ENCODE measurements at places on chromosomes 1 and 21.

DNA sequence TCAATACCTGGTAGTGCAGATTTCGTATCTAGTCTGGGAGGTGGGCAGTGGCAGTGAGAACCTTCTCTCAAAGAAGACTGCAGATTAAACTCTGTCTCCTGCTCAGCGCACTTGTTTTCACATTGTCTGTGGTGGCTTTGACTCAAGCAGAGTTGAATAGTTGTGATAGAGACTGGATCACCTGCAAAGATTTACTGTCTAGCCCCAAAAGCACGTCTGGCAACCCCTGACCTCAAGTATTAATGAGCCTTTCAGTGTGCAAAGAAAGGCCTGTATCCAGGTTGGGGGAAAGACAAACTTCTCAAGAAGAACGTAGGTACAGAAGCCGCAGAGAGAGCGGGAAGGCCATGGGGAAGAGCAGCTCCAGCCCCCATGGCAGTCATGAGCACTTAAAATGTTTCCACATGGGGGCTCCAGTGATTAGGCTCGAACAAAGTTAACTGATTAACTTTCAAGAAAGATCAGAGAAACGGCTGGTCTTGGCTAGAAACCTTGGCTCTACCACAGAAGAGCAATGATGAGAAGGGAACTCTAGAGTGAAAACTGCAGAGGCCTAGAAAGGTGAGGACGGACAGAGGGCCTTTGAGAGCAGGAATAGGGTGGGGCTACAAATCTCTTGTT, 15.2 kb downstream of the HENMT1 start:
- no peak for DNase-seq

GRCh38 chr1:7447093-7447492, 324.0 kb upstream of the VAMP3 start:
- DNase-seq: no peak

- no peak for DNase-seq
Measured at GRCh38 chr1:29408831-29409605, 172.7 kb downstream of the PTPRU start.

DNA sequence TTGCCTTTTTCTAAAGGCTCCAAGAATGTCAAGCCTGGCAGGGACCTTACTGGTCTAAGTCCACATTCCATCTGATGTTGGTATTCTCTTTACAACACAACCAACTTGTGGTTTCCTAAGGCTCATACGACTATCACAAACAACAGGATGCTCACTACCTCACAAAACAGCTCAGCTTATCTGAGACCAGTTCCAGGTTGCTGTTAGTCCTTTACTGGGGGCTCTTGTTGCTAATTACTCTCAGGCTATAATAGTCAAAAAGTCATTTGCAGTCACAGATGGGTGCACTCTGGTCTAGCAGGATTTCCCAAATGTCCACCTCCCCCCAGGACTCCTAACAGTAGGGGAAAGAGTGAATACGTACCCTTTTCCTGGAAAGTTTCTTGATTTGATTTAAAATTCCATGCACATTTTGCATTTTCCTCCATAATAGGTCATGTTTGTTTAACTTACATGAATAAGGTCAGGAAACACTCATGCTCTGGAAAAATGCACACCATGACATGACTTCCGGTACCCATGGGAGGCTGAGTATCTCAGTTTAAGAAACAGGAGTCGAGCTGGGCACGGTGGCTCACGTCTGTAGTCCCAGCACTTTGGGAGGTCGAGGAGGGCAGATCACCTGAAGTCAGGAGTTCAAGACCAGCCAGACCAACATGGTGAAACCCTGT, 16.0 kb downstream of the LCK start:
- DNase-seq: no peak

DNA sequence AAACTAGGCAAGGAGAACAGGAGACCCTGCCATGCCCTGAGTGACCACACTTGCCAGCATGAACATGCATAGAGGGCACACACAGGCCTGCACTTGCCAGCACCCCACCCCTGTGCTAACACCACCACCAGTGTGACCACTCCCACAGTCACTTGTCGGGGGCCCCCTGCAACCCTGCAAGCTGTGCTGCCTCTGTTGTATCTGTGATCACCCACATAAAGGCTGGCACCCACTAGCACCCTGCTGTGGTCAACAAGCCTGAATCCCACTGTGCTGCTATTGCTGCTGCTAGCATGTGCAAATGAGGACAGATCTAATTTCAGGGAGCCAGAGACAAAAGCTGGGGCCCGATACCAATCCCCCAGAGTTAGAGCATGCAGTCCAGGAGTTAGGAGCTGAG, 217.7 kb downstream of the GIPC2 start:
- no peak for DNase-seq

DNA sequence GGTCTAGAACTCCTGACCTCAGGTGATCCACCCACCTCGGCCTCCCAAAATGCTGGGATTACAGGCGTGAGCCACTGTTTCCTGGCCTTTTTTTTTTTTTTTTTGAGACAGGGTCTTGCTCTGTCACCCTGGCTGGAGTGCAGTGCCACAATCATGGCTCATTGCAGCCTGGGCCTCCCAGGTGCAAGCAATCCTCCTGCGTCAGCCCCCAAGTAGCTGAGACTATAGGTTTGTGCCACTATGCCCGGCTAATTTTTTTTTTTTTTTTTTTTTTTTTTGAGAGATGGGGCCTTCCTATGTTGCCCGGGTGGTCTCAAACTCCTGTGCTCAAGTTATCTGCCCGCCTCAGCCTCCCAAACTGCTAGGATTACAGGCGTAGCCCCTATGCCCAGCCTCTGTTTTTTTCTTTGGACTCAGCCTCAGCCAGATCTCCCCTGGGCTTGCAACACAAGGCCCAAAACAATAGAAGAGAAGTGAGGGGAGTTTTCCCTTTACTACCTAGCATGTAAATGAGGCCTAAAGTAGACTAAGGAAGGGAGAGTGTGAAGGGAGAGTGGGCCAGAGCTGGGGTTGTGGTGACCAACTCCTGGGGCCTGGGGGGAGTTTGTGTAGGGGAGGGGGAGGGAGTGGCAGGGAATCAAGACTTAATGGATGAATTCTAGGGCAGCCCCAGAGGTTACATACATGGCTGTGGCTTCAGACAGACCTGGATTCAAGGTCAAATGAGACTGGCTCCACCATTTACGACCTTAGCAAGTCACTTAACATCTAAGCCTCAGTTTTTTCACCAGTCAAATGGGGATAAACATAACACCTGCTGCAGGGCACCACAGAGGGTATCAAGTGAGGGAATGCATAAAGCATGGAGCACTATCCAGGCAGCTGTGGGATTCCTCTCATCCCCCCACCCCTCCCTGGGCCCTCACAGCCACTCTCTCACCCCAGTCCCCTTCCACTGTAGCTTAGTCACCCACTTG, 1.6 kb upstream of the CD52 start:
- DNase-seq: no peak
